ENCODE measurements at places on chromosomes 6 and 20.

GRCh38 chr20:36045373-36045714 lies 77.0 kb downstream of the CNBD2 start:
- no peak for DNase-seq

DNA sequence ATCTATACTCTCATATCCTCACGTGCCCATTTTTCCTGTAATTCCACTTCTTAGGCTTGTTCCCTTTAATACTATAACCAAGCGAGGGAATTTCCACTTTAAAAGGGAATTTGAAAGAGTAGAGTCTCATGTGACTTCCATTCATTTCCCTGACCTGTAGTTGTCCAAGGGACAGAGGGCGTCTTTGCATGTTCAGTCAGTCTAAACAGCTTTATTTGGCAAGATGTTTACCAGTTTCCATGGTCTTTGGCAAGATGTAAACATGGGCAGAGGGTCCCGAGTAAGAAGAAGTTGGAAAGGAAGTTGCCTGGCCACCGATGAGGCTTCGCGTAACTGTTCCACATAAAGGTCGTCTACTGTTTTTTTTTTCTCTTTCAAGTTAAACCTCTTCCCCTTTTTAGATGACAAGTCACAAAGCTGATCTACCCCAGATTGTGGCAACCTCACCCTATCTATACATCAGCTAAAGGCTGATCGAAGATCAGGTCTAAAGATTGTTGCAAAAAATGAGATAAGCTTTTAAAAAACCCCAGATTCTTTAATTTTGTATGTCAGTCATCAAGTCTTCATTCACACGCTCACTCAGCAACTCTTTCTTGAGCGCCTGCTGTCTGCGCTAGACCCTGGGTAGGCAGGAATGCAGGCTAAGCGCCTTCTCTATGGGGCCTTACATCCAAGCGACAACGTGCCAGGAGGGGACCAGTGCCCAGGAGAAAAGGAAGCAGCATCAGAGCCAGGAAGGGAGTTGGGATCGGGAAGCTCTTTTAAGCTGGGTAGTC lies 31.7 kb upstream of the CCR6 start:
- DNase-seq = no peak

DNA sequence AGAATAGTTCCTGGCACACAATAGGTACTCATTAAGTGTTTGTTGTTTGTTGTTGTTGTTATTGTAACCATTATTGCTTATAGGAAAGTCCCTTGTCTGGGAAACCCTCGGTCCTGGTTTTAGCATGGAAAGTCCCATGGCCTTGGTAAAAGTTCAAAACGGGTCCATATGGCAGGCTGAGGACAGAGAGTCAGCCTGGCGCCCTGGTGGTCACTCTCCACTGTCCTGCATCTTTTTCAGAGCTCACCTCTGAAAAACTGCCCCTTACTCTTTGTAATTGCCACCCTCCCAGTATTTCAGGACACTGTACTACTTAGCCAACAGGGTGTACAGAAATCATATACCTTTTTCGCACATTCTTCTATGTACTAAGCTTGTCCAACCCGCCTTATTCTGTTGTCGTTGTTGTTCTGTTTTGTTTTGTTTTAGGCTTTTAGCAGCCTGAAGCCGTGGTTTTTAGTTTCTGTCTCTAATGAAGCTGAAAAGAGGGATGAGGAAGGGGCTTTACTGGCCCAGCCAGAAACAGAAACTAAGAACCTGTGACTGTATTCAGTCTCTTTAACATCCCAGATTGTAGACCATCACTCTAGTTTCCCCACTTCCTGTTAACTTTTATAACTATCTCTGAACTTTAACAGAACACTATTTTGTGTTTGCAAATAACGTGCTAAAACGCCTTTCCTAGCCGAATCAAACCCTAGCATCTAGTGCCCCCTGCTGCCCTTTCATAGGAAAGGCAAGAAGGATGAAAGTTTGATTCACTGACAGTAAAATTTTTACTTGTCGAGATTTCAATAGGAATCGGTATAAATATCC lies 7.6 kb upstream of the TMEM14A start:
- peak; percentile 92 for DNase-seq

DNA sequence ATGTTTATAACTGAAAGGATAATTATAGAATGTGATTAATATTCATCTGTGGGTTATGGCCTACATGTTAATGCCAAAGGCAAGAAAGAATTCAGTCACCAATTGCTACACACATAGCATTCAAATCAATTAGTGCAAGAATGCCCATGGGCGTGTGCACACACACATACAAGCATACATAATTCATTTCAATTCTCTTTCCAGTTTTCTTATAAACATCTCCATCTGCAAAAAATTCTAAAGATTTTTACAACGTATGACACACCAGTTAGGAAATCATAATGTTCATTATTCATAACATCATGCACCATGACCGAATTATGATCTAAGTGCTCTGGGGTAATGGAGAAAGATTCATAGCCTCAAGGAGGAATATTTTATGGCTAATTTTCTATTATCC lies 111.0 kb upstream of the ADTRP start:
- no peak for DNase-seq

- DNase-seq = peak; percentile 52
These were observed 28.2 kb upstream of the PLAGL1 start for GRCh38 chr6:144036064-144036834.

- no peak for DNase-seq
These were observed 130.1 kb upstream of the TMEM170B start for GRCh38 chr6:11407414-11407813.

- DNase-seq = no peak
These were observed 38.3 kb upstream of the SCML4 start for GRCh38 chr6:107862383-107862782.

- no peak for DNase-seq
These were observed 99.0 kb upstream of the FOXQ1 start for GRCh38 chr6:1212919-1213318.

- no peak for DNase-seq
These were observed 205.3 kb downstream of the EYA2 start for GRCh38 chr20:47099825-47100441.

- peak; percentile 69 for DNase-seq
These were observed 5.9 kb downstream of the PTPRA start for GRCh38 chr20:2879146-2879545.

DNA sequence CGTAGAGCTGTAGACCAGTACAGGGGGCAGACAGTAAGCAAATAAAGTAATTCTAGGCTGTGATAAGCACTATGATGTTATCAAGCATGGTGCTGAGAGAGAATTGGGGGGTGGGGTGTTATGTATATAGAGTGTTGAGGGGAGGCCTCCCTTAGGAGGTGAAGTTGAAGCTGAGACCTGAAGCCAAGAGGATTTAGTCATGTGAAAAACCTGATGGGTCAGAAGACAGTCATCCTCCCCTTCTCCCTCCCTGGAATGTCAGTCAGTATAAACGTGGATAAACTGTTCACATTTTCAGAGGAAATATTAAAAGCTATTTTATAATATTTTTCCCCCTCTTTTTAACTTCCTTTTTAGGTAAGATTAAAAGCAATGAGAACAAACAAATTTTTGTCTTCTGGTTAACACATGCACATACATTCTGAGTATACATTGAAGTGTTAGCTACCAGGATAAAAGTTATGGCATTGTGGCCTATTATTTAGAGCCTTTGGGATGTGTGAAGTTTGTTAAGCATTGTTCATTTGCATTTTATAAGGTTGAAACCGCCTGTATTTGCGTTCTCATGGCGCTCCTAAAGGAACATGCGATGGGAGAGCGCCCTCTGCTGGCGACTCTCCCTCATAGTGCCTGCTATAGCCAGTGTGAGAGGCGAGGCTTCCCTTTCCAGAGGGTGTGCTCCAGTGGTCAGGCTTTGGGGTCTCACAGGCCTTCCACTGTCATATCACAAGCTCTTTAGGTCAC lies 35.4 kb upstream of the MAPK13 start:
- peak; percentile 63 for DNase-seq

- no peak for DNase-seq
These were observed 546.4 kb downstream of the MMUT start for GRCh38 chr6:48916607-48917006.

DNA sequence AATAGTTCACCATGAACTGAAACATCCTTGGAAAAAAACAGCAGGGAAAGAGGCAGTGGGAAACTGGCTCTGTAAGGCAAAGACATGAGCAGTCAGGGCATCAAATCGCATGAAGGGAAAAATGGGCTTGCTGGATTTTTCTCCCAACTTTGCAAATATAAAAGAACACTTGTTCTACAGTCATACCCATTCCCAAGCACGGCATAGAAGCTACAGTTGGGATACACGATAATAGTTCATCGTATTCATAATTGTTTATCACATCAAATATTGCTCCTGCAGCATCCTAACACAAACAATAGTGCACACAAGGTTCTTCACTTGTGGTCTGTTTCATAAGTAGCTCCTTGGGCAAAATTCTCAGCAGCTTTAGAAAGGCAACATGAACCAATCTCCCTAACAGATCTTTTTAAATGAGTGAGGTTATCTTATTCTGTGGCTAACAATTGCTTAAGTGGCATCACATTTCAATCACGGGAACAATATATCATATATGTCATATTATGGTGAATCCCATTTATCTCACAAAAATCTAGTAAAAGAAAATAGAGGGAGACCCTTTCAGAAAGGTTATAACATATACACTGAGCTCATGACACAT lies 243.9 kb downstream of the PKHD1 start:
- no peak for DNase-seq

DNA sequence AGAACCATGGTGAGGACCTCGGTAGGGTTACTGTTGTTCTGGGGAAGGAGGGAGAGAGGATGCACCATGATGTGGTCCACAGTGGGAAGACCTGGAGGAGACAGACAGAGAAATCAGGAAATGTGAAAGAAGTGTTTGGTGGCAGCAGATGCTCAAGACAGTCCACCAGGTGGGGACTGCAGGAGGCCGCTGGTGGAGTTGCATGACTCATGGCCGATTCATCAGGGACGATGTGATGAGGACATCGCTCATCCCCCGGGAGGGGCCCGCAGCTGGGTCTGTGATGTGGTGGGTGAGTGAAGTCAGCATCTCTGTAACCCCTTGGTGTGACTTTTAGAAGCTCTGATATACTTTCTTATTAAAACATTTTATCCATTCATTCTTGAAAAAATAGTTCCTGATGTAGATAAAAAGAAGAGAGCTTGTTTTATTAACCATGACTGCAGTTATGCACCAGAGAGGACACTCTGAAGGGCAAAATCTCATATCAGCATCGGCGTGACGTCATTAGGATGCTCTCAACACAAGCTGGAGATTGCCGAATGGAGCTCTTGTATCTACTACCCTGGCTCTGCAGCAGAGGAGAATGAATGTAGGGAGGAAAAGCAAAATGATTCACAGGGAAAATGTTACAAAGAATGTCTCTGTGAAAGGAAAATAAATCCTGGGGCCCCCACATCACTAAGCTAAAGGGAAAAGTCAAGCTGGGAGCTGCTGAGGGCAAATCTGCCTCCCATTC lies 71.2 kb downstream of the RAMACL start:
- DNase-seq = no peak

DNA sequence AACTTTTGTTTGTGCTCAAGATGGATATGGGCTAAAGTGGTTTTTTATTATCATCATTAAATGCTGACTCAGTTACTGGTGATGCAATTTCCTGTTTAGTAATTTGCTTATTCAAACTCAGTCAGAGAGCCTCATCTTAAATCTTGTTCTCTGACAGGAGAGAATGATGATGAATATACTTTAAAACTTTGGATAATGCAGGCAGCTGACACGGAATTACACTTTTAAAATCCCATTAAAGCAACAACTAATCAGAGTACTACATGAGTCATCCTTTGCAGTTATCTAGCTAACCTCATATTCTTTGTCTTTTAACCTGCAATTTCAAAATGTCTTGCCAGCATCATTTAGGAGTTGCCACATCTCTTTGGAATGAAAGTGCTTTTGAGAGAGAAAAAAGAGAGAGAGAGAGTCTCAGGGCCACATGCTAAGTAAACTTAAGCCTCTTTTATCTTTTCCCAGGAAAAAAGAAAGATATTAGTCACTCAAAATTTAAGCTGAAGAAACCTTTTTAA lies 9.2 kb upstream of the C6orf141 start:
- no peak for DNase-seq

DNA sequence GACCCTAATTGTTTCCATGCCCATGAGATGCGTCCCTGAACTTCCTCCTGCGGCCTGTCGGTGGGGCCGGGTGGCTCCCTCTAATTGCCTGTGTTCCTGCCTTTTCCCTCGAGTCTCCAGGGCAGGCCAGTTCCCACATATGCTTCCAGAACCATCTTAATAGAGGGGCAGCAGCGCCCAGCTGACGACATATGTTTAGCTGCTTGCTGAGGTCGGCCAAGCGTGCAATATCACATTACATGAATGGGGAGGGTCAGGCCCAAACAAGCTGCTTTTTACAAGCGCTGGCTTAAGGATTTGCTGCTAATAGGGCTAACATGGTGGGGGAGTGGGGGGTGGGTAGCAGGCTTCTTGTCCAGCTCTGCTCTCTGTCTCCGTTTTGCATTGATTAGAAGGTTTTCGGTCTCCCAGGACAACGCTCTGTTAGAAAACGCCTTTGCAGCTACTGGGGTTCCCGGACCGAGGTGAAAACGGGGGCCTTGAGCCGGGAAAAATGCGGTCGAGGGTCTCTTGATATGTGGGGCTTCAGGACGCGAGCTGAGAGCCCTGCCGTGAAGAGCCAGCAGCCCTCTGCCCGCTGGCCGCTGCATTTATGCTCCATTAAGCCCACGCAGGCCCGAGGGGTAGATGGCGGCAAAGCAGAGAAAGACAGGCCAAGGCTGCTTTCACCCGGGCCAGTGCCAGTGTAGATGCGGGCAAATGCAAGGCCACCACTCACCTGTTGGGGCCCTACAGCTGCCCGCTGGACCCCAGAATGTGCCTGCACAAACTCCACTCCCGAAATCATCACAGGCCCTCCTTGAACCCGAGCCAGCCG lies 308.5 kb downstream of the BMP7 start:
- peak; percentile 56 for DNase-seq

DNA sequence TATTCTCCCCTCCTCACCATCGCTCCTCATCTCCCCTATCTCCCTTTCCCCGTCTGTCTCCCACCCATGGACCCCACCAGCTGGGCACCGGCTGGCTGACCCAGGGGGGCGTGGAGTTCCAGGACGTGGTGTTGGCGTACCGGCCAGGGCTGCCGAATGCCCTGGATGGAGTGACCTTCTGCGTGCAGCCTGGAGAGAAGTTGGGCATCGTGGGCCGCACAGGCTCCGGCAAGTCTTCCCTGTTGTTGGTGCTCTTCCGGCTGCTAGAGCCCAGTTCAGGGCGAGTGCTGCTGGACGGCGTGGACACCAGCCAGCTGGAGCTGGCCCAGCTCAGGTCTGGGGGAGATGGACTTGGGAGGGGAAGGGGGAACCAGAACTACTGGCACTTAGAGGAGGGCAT lies 7.7 kb downstream of the DLK2 start:
- DNase-seq = no peak

GRCh38 chr6:6676910-6677441 lies 88.5 kb downstream of the LY86 start:
- DNase-seq = peak; percentile 66
